ENCODE measurements at places on chromosomes 2 and 18.
A peak's percentile ranks its signal among the peaks of the same experiment; 100 is the strongest.

GRCh38 chr2:130338793-130339345 lies 3.8 kb upstream of the IMP4 start:
- DNase-seq = no peak

DNA sequence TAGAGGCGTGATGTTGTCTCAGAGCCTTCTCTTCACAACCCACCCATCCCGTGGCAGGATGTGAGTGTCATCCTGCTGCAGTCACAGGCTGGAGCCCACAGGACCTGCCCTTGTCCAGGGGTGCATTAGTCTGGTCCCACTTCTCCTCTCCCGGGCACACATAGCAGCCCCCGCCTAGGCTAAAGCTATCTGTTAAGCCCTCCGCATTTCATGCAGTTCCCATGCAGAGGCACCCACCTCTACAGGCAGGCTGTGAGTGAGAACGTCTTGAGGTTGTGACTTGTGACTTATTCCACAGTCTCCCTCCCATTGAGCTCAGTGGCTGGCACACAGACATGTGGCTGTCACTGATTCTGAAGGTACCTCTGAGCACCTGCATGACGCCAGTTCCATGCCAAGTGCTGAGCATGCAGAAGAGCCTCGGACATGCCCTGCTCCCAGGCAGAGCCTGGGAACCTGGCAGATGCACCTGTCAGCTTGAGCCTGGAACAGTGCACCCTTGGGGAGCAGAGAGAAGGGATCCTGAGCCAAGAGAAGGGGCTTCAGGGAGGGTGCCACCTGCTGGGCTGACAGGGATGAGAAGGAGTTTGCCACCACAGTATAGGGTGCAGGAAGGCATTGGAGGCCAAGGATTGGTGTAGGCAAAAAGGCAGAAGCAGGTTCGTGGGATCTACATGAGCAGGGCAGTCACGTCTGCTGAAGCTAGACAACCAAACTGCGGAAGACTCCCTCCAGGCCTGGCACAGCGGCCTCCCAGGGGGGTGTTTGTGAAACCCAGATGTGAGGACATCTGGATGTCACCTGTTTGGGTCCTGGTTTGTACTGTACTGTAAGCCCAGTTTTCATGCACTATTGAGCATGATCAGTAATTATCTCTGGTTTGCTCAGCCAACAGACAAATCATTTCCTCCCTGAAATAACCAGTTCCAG lies 213.6 kb downstream of the GLI2 start:
- peak; percentile 3 for DNase-seq

- DNase-seq = no peak
These were observed 255.1 kb upstream of the THSD7B start for GRCh38 chr2:136510244-136510643.

DNA sequence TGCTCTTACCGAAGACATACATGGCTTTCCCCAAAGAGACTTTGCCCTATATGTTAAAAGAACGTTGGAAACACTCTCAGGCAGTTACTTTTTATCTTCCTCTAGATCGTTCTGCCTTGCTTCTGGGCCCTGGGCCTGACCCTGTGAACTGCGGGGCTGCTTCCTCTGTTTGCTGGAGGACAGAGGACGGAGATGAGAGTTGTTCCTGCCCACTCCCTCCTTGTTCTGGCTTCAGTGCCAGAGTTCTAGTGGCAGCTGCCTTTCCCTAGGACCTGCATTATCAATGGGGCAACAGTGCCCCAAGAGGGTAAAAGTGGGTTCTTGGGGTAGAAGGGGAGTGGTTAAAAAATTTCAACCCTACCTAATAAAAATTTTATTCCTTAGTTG lies 6.5 kb upstream of the FN1 start:
- peak; percentile 42 for DNase-seq
